ENCODE measurements at places on chromosomes 3 and 15. TPM values are rescaled to one million over a fixed set of nuclear protein-coding genes. Genes with fewer than 3 reads are reported as not detected.

Gene GOLGA6D
- 0.18 TPM for total RNA-seq

Gene POU1F1
- not detected for total RNA-seq

Gene PARP16
- total RNA-seq, result 17.7 TPM

Gene TMEM207
- total RNA-seq, result not detected

- DNase-seq, result no peak
Measured at GRCh38 chr3:158333736-158334135, 223.8 kb downstream of the RSRC1 start.

Data from mesothelial cell of epicardium (in vitro differentiated cells).